NCI-H510A treated with DMSO at 0.1 percent for 48 hours (cell line): ENCODE measurements at places on chromosomes 5 and 9.

DNA sequence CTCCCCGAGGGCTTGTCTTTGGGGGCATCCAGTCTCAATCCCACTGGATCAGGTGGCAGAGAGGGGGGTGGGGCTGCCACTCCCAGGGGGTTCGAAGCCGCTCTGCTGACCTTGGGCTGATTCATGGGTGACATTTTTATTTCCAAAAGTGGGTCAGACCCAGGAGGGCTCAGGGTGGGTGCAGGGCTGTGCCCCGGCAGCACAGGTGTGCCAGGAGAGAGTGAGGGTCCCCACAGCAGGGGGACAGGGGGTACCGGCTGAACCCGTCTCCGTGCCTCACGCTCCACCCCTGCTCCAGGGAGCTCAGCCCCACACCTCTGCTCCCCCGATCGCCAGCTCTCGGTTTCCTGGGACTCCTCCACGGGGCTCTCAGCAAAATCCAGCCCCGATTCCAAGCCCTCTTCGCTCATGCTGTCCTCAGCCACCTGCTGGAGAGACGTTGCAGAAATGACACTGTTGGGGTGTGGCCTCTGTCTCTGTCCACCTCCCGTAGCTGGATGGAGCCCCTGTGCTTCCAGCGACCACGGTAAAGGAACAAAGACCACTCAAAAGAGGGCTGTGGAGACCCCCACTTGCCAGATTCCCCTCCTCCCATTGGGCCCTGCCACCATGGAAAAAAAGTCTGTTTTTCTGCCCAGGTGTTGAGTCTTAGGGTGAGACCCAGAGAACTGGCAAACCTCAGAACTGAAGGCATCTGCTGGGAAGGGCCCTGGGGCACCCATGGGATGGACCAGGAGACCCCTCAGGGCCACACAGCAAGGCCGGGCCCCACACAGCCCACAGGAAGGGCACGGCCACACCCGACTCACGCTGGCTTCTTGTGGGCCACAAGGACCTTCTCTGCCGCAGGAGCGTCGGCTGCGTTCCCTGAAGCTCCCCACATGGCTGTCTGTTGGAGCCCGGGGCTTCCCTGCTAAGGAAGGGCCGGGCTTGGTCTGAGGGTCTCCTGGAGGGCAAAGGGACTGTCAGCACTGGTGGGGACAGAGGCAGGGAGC is 10.6 kb upstream of the QSOX2 start:
- no peak for DNase-seq

GRCh38 chr9:131759017-131759647 is 19.3 kb upstream of the RAPGEF1 start:
- DNase-seq = peak; percentile 89

DNA sequence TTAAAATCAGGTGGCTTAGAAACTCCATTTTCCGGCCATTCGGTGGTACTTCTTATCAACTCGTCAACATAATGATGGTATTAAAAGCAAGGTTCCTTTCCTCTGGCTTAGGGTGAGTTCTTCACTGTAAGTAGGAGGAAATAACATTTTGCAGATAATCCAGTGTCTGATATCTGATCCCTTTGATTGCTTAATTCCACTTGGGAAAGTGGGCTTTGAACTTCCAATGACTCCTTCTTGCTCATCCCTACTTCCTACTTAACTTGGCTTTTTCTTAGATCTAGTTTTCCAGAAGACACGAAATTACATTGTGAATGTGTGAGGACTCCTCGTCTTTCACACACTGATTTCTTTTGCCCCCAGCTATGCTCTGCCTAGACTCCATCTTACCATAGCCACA is 31.5 kb downstream of the DDX31 start:
- DNase-seq = no peak

DNA sequence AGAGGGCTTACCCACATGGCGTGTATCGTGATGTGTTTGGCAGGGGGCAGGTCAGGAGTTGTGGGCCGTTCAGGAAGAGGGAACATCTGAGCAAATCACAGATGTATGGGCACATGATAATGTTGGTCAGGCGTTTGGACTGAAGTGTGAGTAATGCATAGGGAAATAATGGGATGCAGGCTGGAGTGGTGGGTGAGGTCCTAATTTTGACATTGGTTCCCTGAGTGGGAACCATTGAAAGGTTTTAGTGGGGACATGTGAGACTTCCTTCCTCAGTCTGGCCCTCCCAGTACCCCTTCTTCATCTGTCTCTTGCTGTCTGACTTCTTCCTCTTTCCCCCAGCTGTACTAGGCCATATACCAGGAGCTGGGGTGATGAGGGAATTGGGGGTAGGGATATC is 7.6 kb downstream of the OTULIN start:
- no peak for DNase-seq

DNA sequence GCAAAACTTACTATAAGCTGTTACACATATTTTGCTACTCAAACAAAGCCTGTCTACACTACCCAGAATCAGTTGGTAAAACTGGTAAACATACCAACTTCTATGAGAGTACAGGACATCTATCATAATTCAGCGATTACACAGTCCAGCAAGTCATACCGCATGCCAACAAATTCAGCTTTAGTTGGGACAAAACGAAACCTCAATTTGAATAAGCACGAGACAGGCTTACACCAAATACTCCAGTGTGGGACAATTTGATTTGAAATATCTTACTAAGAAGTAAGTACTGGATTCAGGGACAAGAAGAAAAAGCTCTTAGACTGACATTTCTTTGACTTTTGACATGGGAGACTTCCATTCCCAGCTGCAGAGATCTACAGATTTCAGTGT is 2.0 kb downstream of the NRG2 start:
- DNase-seq = no peak

- DNase-seq = peak; percentile 42
Measured at GRCh38 chr9:137053944-137054931, at the start of gene ENTPD2. ENTPD2 (minus strand) TSS chr9:137054061; CDS start chr9:137053997, 64 bp downstream.

DNA sequence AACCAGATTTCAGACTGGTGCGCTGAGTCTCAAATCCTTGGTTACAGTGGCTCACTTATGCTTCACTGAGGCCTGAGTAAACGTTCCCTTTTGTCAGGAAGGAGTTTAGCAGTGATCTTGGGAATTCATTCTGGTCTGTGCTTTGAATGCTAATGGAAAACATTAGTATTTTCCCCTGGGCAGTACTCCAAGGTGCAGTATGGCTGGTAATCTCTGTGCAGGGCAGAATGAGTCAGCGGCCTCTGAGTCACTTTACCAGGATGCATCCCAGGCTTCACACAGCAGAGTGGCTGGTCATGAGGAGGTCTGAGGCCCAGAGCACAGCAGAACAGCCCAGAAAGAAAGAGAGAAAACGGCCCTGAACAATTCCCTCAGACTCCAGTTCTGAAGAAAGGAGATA is 54.0 kb downstream of the PCA3 start:
- DNase-seq = no peak

- no peak for DNase-seq
Measured at GRCh38 chr5:14213253-14213652, 70.1 kb downstream of the TRIO start.

DNA sequence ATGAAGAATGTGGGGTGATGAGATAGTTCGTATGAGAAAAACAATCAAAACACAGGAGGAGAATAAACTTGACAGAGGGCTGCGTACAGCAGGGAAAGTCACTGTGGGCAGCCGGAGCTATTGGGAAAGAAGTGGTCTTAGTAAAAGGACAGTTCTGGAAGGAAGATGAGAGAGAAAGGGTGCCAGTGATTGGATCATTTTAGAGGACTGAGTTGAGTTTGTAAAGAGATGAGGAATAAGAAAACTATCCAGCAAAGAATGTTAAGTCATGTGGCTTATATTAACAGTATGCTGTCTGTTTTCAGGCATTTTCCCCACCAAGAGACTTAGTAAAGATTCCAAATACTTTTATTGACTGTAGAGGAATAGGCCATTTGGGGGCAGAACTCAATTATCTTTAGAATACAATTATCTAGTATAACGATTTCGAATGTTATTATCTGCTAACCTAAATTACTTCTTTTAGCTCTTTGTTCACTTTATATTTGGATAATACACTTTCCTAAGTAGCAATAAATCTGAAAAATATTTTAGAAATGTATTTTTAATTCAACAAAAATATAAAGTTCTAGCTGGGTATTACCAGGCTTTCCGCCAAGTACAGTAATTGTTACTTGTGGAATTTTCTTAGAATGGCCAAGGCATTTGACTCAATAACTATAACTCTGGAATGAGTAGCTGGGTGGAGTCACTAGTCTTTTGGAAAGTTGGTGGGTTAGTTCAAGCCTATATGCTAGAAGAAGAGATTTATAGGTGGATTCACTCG is 15.5 kb upstream of the LOX start:
- no peak for DNase-seq

- no peak for DNase-seq
Measured at GRCh38 chr5:140857987-140858240, 2.2 kb downstream of the PCDHA10 start.

GRCh38 chr5:139162448-139162847 is 35.7 kb downstream of the SIL1 start:
- no peak for DNase-seq

GRCh38 chr9:78235256-78235761 is 566 bp upstream of the CEP78 start:
- DNase-seq = peak; percentile 14

DNA sequence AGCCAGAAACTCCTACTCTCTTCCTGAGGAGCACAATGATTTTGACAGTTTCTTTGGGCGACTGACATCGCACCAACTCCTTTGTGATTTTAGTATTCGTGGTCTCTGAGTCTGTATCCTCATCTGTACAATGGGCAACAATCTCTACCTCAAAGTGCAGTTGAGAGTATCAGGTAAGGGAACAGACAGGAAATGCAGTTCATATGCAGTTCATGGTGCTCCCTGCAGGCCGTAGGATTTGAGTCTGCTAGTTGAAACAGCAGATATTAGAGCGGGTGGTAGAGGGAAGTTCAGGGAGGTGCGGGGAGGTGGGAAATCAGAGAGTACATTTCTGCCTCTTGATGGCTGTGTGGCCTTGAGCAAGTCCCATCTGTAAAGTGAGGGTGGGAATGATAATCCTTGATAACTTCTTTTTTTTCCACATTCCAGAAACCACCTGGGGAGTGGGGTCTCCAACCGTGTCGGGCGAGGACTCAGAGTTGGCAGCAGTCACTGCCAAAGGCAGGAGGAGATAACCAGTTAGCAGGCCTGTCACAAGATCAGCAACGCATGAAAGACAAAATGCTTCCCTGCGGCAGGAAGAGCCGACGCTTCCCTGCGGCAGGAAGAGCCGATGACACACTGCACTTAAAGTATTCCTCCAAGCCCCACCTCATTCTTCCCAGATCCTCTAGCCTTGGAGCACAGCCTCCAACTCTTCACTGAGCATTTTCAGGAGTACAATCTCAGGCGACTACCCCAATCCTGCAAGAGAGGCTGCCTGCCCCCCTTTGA is 6.0 kb upstream of the NEK6 start:
- DNase-seq = peak; percentile 18

DNA sequence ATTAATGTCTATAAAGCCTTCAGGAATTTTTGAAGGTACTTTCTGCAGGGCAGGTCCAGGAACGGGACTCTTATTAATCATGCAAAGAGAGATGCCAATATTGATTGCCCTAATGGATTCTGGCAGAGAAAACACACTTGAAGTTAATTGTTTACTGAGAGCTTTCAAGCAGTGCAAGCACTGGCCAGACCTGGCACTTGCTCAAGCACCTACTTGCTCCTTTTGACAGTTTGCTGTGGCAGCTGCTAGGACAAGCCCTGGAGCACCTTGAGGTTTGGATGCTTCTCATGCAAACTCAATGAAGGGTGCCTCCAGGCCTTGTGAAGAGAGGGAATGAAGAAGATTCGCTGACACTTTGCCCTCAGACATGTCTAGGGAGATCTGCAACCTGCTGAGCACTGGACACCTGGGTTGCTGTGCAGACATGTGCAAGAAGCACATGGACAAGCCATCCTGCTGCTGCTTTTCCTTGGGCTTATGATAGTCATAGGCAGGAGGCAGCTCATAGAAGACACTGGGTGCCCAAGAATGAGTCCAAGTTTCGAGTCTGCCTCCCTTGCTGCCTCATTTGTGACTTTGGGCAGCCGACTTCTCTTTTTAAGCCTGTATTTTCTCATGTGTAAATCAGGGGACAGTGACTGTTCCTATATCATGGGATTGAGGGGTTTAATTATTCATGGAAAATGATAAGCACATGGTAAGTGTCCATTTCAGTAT is 88.8 kb upstream of the EQTN start:
- DNase-seq = peak; percentile 22

DNA sequence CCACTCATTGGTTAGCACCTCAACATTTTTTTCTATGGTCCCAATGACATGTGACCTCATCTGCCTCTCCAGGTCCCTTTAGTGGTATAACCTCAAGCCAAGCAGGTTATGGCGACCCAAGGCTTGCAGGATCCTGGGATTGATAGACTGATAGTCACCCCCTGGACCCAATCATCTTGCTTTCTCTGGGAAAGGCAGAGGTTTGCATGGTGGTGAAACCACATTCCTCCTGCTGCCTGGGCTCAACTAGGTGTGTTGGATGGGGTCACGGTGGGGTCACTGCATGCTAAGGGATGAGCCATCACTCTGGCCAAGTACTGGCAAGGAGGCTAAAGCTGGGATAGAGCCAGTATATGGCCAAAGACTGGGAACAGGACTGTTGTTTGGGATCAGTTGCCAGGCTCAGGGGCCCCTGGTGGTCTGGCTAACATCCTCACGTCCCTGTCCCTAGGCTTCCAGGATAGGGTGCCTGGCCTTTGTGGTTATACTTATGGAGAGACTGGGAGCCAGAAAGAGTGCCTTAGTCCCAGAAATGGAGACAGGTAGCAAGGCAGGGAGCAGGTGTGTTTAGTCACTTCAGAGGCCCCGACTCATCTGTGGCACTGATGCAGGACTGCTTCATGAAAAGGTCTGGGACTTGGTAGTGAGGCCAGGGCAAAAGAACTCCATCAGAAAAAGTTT is 4.6 kb upstream of the SMIM32 start:
- DNase-seq = no peak

- no peak for DNase-seq
Measured at GRCh38 chr9:22142671-22143070, 133.6 kb upstream of the CDKN2B start.

DNA sequence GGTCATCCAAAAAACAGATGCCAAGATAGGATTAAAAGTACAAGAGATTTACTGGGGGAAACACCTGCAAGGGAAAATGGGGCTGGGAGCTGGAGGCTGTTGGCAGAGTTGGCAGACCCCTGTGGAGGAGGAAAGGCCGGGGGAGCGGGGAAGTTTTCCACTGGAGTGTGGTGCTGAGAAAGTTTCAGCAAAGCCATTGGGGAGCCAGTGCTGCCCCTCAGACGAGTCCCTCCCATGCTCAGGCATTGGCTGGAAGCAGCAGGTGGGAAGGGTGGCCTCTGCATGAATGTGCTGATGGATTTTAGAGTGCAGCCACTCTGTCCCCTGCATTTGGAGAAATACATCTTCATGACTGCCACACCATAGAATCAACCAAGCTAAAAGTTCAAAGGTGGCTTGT is 52.8 kb downstream of the TTC1 start:
- no peak for DNase-seq

- no peak for DNase-seq
Measured at GRCh38 chr5:140631831-140632365, 1.1 kb downstream of the CD14 start.

DNA sequence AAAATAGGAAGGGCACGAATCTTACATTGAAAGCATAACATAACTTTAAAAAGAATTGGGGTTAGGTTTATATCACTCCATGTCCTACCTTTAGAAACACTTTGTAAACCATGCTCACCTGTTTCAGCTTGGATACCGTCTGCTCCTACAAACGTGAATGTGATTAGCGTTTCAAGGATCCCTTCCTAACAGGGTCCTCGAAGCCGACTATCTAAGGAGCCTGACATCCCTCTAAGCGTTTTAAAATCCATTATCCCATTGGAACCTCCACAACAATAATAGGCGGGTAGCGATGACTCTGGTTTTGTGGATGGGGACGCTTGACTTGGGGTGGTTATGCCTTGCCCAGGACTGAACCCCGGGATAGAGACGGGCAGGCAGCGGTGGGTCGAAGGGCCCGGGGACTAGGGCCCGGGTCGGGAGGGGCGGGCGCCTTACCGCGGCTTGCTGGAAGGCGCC is 937 bp downstream of the SVEP1 start:
- DNase-seq = no peak
